AG09319 (cell line): ENCODE measurements at places on chromosomes 7 and 10.
A peak's percentile ranks its signal among the peaks of the same experiment; 100 is the strongest.

- DNase-seq: peak; percentile 78
Observed at GRCh38 chr7:79778786-79779770, 325.6 kb upstream of the MAGI2 start.

GRCh38 chr10:5354068-5354467 is 10.7 kb upstream of the UCN3 start:
- DNase-seq: no peak

GRCh38 chr7:132078891-132079735 is 497.2 kb downstream of the PLXNA4 start:
- DNase-seq: no peak

DNA sequence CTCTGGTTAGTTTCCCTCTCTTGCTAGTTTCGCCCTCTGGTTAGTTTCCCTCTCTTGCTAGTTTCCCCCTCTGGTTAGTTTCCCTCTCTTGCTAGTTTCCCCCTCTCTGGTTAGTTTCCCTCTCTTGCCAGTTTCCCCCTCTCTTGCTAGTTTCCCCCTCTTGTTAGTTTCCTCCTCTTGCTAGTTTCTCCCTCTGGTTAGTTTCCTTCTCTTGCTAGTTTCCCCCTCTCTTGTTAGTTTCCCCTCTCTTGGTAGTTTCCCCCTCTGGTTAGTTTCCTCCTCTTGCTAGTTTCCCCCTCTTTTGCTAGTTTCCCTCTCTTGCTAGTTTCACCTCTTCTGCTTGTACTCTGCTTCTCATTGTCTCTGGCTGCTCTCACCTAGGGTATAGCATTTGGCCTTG is 613.8 kb downstream of the LRMDA start:
- no peak for DNase-seq

DNA sequence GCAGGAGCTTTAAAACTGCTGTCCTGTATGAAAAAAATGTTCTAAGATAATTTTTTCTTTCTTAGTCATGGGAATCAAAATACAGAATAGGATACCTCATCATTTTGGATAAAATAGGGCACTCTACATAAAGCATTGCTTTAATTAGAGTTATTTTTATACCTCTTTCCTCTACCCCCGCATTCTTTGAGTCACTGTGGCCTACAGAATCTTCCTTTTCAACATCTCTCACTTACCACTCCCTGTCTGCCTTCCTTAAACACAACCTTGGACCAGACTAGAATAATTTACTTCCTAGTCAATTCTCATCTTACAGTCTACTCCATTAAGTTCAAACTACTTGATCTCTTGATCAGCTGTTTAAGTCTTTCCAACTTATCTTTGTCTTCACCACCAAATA is 462.3 kb downstream of the PHTF2 start:
- no peak for DNase-seq
